ENCODE measurements at places on chromosomes 7 and 10.
A peak's percentile ranks its signal among the peaks of the same experiment; 100 is the strongest.

GRCh38 chr10:28709001-28709710 is 31.8 kb downstream of the BAMBI start:
- DNase-seq = no peak

- DNase-seq = no peak
Observed at GRCh38 chr10:130028465-130028819, 64.4 kb upstream of the EBF3 start.

DNA sequence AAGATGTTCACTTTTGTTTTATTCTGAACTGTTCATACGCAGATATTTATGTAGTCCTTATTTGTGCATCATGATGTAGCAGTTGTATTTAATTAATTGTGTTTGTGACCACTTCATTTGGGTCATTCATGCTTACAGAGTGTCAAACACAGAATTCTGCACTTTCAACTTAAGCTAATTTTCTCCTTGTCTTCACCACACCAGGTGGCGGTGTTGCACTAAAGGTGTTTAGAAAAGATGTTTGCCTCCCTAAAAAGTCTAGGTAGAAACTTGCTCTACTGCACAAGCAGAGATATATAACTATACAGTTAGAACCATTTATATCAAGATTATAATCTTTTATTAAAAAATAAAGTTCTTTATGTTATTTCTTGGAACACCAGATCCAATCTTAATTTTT is 1.3 kb upstream of the TAS2R38 start:
- DNase-seq = no peak

DNA sequence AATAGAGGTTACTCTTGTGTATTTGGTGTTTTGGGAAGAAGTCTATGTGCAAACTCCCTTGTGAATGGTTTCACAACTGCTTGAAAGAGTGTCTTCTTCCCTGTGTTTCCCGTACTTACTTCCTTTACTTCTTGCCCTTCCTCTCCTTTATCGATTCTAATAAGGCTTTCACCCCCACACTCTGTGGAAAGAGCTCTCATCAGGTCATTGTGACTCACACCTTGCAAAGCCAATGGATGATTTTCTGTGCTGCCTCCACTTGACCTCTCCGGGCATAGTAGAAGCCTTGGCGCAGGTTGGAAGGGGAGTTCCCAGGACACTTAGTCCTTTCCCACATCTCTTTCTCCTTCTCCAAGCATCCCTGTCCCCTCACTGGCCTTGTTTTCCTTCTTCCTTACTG is 6.2 kb upstream of the TSPAN15 start:
- DNase-seq = no peak

- no peak for DNase-seq
Observed at GRCh38 chr7:96670338-96671289, 39.0 kb downstream of the SEM1 start.

DNA sequence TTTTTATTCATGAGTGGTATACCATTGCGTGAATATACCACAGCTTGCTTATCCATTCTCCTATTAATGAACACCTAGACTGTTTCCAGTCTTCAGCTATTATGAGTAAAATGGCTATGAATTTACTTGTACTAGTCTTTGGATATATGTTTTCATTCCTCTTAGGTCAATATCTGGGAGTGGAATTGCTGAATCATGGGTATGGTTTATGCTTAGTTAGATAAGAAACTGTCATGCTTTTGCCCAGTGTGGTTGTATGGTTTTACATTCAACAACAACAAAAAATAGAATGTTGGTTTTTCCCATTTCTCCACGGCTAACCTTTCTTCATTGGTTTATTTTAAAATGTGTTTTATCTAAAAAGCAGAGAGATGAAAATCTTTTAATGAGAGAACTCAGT is 308.3 kb downstream of the PHF14 start:
- no peak for DNase-seq

DNA sequence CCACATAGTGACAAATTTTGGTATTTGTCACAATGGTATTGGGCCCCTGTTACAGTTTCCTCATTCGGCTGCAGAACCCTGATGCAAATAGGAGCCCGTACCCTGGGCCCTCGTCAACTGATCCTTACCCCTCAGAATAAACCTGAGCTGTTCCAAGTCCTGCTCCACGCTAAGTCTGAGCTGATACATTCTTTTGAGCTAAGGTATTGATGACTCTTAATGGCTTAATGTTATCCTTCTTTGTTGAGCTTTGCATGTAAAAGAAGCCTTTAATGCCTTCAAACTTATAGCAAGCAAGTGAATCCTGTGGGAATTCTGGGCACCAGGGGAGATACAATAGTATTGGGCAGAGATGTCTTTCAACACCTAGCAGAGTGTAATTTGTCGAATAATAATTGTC is 31.8 kb downstream of the GATA3 start:
- no peak for DNase-seq

GRCh38 chr7:123535517-123535916 is 1.1 kb upstream of the IQUB start:
- no peak for DNase-seq

DNA sequence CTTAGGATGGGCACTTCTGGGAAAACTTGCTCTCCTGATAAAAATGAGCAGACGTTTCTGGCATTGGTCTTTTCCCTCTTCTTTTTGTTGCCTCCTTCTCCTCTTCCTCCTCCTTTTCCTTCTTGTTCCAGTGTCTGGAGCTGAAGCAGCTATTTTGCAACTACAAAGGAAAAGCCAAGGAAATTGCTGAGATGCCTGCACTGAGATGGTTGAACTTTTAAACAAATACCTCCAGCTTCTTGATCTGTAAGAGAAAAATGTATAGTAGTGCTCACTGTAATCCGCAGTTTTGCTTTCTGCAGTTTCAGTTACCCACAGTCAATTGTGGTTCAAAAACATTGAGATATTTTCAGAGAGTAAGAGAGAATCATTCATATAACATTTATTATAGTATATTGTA is 7.5 kb upstream of the SND1 start:
- no peak for DNase-seq

GRCh38 chr10:27285093-27285492 is 44.5 kb upstream of the ACBD5 start:
- no peak for DNase-seq

- no peak for DNase-seq
Observed at GRCh38 chr7:80815733-80816132, 103.1 kb downstream of the SEMA3C start.

GRCh38 chr7:91421018-91421417 is 156.8 kb downstream of the FZD1 start:
- no peak for DNase-seq

DNA sequence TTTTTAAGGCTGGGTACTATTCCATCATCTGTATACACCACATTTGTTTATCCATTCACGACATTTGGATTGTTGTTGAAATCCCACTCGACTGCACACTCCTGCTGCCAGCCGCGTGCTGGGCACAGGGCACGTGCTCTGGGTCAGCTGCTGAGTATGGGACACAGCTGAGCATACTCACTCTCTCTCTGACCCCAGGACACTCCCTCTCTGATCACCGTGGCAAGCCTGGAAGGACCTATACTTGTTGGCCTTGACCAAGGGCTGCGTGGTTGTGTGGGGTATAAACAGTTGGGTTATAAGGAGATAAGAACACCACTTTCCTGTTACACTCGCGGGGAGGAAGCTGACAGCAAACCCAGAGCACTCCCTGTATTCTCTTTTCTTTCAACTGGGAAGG is 153.0 kb upstream of the RHEB start:
- no peak for DNase-seq

GRCh38 chr10:17236468-17237148 is 8.6 kb downstream of the VIM start:
- DNase-seq = no peak

DNA sequence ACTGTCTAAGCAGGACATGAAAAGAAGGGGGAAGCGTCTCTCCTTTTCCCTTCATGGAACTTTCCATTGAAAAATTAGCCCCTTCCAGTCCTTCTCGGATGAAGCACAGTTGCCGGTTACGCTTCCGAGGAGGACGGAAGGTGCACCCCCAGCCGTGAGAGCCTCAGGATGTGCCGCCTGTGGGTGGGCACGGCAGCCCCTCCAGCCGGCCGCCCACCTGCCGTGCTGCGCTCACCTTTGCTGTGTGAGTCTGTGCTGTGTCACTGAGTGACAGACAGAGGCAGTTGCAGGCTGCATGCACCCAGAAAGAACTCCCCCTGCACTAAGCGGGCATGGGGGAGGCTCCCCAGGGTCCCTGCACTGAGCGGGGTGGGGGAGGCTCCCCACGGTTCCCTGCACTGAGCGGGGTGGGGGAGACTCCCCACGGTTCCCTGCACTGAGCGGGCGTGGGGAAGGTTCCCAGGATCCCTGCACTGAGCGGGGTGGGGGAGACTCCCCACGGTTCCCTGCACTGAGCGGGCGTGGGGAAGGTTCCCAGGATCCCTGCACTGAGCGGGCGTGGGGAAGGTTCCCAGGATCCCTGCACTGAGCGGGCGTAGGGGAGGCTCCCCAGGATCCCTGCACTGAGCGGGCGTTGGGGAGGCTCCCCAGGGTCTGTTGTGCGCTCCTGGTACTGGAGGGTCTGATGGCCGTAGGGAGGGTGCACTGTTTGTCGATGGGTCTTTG is 74.2 kb downstream of the DNAJB6 start:
- no peak for DNase-seq

DNA sequence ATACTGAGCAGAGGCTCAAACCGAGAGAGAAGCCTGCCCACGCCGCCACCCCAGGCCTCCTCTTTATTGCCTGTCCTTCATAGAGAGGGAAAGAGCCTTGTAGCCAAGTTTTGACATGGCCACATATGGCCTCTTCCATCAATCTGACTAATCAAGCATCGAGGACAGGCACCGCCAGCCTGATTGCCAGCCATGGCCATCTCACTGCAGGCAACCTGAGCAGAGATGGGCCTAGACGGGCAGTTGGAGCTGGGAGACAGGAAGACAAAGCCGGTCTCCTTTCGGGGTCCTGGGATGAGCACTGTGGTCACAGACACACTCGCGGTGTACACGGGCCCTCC is 67.2 kb downstream of the EBF3 start:
- DNase-seq = no peak

DNA sequence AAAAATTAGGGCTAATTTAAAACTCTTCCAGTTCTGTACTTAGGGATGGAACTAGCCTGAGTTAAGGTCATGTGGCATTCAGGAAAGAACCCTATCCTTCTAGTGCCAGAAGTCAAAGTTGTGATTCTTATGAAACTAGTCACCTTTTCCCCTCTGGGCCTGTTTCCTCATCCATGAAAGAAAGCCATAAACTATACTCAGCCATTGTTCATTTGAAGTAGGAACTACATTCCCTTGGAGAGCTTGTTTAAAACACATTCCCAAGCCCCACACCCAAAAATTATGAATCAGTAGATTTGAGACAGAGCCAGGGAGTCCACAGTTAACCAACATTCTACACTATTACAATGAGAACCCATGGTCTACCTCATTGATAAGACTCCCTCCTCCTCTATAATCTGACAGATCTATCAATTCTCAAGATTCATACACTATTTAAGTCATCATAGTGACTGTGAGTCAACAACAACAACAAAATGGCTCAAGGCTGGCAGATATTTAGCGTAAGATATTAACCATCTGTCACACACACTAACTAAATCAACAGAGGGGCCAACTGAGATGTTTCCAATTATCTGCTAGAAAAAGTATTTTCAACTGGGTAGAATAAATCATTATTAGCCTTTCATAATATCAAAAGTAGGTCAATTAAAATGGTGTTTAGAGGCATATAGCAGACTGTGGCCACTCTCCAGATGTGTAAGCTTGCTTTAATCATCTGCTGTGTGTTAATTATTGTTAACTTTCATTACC is 102.3 kb downstream of the SLC25A13 start:
- no peak for DNase-seq

DNA sequence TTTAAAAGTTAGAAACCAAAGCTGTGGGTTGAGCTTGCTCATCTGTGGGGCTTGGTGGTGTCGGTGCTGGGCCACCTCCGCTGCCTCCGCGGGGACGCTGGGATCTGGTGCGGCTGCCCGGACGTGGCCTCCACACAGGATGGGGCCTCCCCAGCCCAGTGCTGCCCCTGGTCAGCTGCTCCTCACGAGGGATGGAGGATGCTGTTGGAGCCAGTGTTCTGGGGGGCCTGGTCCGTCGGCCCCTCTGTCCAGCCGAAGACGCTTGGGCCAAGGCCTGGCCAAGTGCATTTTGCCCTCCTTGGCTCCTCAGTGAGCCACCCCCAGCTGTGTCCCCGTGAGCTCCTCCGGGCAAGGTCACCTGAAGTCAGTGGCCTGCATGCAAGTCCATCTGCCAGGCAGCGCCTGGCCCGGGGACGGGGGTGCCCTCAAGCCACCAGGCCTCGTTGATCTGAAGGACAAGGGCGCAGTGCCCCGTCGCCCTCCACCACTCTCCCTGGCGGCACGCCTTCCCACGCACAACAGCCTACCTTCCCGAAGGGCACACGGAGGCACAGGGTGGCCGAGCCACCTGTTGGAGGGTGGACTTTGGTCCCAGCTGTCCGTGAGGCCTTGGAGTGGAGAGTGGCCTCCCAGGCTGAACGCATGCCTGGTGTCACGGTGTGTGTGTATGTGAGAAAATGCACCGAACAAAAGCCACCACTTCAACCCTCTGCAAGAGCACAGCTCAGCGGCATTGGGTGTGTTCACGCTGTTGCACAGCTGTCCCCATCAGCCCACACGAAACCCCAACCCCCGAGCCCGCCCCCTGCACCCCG is 27.3 kb downstream of the KNDC1 start:
- no peak for DNase-seq

- DNase-seq = no peak
Observed at GRCh38 chr10:116656044-116656443, 35.3 kb downstream of the PNLIPRP2 start.

- peak; percentile 3 for DNase-seq
Observed at GRCh38 chr7:30800785-30801252, 29.6 kb downstream of the MINDY4 start.

DNA sequence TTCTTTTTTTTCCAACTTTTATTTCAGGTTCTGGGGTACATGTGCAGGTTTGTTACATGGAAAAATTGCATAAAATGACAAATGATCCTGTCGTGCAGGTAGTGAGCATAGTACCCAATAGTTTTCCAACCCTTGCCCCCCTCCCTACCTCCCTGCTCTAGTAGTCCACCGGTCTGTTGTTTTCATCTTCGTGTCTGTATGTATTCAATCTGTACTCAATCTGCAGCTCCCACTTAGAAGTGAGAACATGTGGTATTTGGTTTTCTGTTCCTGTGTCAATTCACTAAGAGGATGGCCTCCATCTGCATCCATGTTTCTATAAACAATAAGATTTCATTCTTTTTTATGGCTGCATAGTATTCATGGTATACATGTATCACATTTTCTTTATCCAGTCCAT is 151.3 kb downstream of the C1GALT1 start:
- DNase-seq = no peak

GRCh38 chr7:56028942-56029630 is 22.2 kb downstream of the PSPH start:
- no peak for DNase-seq
